ENCODE measurements at places on chromosomes 5 and 9.
A peak's percentile ranks its signal among the peaks of the same experiment; 100 is the strongest.

DNA sequence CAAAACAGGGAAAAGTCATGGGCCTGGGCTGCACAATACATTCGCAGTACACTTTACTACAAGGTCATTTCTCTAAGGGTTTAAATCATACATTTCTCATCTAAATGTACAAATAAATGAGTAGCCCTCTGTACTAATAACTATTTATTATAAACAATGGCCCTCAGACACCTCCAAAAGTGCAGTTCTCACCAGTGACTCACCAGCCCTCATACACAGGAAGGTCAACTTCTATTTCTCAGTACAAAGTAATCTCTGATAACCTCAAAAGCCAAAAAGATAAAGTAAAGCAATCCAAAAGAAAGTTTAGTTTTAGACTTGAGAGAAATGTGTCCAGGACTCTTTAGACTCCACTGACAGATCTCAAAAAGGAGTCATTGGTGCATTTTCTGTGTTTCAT is 1258.1 kb upstream of the CDH6 start:
- peak; percentile 9 for DNase-seq

GRCh38 chr9:21993893-21994555 is at the start of gene CDKN2A:
TSS of gene CDKN2A (minus strand) at chr9:21994392.
- DNase-seq: peak; percentile 56

GRCh38 chr5:123344816-123345426 is 78.3 kb downstream of the CEP120 start:
- peak; percentile 69 for DNase-seq

- no peak for DNase-seq
Observed at GRCh38 chr5:84403773-84404172, 19.1 kb upstream of the EDIL3 start.

- no peak for DNase-seq
Observed at GRCh38 chr5:135437422-135437795, 9.7 kb downstream of the DCANP1 start.

DNA sequence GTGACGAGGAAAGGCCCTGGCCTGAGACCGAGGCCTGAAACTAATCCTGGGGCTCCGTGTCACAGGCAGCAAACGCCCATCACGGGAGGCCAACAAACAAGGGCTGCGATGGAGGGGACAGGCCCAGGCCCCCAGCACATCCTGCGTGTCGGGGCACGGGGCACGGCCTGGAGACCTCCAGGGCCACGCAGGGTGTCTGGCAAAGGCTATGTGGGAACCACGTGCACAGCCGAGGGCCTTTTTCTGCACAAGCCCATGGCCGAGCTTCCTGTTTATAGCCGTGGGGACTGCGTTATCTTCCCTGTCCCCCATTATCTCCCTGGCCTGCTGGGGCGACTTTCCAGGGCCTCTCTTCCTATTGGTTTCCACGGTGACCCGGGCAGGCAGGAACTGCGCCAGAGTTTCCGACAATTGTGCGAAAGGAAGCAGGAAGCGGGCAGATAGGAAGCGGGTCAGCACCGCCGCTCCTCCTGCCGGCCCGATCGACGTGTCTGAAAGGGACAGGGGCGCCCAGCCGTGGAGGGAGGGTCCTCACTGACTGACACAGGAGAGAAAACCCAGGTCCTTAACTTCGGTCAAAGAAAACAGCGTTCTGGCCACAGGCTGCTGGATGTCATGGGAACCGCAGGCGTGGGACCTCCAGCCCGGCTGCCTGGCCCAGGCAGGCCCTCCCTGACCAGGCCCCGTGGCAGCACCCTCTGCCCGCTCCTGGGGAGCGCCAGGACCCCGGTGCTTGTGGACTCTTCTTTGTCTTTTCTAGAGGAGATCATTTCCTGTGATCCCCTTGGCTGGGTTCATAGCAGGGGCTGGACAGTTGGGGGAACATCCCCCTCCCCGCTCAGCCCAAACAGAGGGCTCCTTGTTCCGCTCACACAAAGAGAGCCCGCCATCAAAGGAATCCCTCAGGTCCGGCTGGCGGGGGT is 29.1 kb upstream of the SEC16A start:
- DNase-seq: peak; percentile 75

DNA sequence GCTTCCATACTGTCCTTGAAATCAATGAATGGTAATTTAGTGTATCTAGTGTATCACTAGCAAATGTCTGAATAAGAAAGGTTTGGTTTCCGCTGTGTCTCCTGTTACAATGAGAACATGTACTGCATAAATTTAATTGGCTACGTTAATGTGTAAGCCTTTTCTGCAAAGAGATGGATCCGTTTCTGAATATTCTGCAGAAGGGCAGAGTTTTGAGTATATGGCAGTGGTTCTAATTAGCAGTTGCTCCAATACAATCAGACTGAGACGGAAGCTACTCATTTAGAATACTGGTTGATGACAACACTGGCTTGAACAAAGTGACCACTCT is 555 bp upstream of the PCDHGC4 start:
- no peak for DNase-seq

DNA sequence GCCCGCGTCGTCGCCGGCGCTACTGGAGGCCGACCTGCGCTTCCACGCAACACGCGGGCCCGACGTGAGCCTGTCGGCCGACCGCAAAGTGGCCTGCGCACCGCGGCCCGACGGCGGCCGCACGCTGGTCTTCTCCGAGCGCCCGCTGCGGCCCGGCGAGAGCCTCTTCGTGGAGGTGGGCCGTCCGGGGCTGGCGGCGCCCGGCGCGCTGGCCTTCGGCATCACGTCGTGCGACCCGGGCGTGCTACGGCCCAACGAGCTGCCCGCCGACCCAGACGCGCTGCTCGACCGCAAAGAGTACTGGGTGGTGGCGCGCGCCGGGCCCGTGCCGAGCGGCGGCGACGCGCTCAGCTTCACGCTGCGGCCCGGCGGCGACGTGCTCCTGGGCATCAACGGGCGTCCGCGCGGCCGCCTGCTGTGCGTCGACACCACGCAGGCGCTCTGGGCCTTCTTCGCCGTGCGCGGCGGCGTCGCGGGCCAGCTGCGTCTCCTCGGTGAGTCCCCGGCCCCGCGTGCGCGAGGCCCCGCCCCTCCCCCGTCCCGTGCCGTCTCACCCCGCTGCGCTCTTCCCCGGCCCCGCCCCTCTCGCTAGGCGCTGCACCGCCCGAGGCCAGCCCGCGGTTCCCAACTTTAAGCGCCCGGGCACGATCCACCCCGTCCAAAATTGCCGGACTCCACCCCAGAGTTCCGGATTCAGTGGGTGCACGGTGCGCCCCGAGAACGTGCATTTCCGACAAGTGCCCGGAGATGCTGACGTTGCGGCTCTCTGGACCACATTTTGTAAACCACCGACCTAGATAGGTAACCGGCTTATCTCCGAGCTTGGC is 42.8 kb downstream of the NEURL1B start:
- DNase-seq: peak; percentile 77

- no peak for DNase-seq
Observed at GRCh38 chr5:97778451-97778850, 595.4 kb upstream of the RIOK2 start.

DNA sequence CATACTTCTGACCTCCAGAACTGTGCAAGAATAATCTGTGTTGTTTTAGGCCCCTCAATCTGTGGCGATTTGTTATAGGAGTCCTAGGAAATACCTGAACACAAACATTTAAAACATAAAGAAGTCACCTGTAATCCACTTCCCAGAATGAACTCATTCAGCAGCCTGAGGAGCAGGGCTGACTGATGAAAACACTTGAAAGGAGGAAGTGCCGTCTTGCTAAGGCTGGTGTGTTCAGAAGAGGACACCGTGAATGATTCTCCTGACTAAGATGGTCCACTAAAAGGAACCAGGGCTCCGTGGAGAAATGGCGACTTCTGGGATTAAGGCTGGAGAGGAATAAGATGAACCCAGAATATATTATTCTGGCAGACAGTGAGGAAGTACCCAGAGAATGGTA is 18.7 kb upstream of the MARCHF6 start:
- no peak for DNase-seq

DNA sequence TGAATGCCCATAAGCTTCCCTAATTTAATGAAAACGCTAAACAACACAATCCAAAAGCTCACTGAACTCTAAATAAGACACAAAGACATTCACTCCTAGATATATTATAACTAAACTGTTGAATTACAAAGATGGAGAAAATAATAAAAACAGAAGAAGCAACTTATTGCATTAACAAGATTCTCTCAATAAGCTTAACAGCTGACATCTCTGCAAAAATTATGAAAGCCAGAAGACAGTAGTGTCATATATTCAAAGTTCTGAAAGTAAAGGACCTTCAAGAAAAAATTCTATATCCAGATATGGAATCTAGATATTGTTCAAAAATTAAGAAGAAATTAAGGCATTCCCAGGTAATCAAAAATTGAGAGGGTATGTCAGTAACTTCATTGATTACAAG is 957.8 kb upstream of the TYRP1 start:
- DNase-seq: no peak

DNA sequence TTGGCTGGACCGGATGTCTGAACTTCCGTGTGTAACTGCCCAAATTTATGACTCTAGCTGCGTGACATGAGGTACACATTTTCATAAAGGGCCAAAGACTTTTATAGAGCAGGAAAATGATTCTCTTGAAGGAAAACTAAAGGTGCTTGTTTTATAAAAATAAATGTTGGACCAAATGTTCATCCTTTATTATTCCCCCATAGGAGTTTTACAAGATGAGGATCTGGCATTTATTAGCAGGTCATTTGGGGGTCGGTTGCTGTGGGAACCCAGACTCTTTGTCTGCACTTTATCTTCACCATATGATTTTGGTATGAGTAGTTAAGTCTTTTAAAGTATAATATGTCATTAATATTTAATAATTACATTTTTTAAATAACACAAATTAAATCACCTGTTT is 571.2 kb downstream of the EFNA5 start:
- DNase-seq: no peak

- DNase-seq: no peak
Observed at GRCh38 chr5:35214051-35214450, 16.2 kb downstream of the PRLR start.

DNA sequence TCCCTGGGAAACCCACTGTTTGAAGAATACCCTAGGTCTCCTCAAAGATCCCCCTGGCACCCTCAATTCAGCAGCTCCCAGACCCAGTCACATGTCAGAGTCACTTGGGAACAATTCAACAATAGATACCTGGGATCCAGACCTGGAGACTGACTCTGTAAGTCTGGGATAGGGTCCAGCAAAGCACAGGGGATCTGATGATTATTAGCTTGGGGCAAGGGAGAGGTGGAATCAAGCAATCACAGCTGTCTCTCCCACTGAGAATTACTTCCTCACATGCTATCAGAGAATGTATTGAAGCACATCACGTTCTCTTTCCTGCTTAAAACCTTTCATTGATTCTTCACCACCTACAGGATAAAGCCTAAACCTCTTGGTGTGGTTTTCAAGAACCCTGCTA is 5.9 kb downstream of the FAM193B start:
- DNase-seq: no peak

DNA sequence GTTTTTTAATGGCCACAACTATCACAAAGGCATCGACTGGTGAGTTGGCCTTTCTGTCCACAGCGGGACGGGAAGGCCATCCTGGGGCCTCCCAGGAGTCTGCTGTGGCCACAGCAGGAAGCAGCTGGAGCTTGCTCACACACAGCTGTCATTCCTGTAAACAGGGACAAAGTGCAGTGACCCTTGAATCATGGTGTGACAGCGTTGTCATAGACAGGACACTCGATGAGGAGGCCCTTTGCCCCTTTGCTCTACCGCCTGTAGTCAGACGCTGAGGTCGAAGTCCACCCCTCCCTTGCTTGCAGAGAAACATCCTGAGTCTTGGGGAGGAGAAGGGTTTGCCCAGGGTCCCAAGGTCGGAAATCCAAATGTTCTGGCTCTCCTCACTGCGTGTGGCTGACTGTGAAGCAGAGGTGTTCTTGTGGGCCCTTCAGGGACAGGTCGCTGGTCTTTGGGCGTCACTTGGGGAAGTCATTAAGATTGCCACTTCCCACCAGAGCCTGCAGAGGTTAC is 35.1 kb downstream of the NDST1 start:
- DNase-seq: peak; percentile 31

DNA sequence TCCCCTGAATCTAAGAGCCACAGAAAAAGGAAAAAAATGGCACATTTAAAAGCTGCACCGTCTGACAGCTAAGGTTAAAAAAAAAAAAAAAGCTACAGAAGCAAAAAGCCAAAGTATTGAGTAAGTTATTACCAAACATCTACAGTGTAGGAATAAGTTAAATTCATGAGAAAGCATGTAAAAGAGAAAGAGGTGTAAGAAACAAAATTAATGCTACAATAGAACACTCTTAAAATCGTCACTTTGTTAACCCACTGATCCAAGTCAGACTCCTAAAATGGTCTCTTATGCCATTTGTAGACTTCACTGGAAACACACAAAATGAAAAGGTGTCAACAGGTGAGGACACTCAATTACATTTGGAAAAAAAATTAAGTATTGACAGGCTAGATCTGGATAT is 120.2 kb downstream of the SSBP2 start:
- DNase-seq: no peak

GRCh38 chr9:137809040-137809576 is 68.5 kb upstream of the CACNA1B start:
- no peak for DNase-seq

- no peak for DNase-seq
Observed at GRCh38 chr5:61281686-61282085, 50.4 kb upstream of the ZSWIM6 start.

GRCh38 chr5:4896328-4896727 is 243.8 kb upstream of the ADAMTS16 start:
- no peak for DNase-seq

GRCh38 chr5:58893551-58893950 is 310.7 kb downstream of the RAB3C start:
- DNase-seq: no peak

DNA sequence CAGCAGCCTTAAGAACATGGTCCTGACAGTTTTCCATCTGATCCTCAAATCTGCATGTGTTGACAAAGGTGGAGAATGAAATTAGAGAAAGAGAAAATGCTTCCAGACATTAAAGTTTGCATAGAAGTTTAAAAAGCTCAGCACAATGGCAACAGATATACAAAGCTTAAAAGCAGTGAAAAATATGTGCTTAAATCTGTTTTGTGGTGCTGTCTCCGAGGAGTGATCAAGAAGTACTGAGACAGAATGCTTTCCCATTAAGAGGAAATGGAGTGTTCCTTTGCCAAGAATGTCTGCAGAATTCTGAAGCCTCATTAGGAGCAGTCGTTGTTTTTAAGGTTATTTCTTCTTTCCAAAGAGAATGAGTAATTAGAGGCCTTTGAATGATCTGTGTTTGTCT is 131.4 kb downstream of the MCTP1 start:
- DNase-seq: no peak

GRCh38 chr9:33239921-33240320 is at the start of gene SPINK4:
TSS of gene SPINK4 (plus strand) at chr9:33240167. CDS start at chr9:33240209, 42 bp downstream.
- DNase-seq: peak; percentile 51

- DNase-seq: no peak
Observed at GRCh38 chr5:94057655-94058054, 316.3 kb upstream of the POU5F2 start.

GRCh38 chr5:5523066-5523505 is 100.6 kb downstream of the ICE1 start:
- DNase-seq: peak; percentile 45

- peak; percentile 19 for DNase-seq
Observed at GRCh38 chr9:125650271-125650737, 56.7 kb downstream of the MAPKAP1 start.

All from stomach (tissue), 19 donors.